ENCODE measurements at places on chromosomes 5 and 9.

- DNase-seq: no peak
Measured at GRCh38 chr9:23774266-23774665, 51.8 kb downstream of the ELAVL2 start.

GRCh38 chr5:176166427-176166826 is 71.8 kb upstream of the SIMC1 start:
- no peak for DNase-seq

GRCh38 chr9:97418880-97419279 is 7.0 kb downstream of the TDRD7 start:
- no peak for DNase-seq

DNA sequence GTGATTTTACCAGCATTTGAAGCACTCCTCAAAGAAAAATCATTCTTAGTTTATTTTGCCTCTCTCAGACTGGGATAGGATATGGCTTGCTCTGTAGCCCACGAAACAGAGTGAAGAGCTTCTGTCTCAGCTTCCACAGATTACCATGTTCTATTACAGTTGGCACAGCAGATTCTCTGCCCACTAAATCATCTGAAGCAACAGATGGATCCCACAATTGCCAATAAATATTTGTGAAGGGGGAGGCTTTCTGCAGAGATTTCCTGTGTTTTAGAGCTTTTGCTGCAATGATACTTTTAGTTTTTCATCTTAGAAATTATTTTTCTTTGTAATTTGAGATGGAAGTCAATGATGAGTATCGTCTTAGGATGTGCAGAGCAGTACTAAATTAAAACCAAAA is 12.3 kb upstream of the MAP3K1 start:
- no peak for DNase-seq

DNA sequence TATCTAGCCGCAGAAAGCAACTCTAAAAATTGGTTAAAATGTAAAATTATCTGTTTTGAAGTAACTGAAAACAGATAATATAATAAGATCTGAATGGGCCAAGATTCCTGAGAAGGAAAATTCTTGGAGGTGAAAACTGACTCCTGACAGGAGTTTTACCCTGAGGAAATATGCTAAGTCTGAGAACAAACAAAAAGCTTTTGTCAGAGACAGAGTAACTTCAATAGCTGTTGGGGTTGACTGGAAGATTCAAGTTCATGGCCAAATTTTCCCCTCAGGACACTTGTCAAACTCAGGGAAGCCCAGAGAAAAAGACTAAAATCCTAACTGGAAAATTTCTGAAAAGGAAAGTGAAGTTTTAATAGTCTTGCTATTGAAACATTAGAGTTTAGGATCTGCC is 5.7 kb downstream of the PCDHB4 start:
- DNase-seq: no peak

DNA sequence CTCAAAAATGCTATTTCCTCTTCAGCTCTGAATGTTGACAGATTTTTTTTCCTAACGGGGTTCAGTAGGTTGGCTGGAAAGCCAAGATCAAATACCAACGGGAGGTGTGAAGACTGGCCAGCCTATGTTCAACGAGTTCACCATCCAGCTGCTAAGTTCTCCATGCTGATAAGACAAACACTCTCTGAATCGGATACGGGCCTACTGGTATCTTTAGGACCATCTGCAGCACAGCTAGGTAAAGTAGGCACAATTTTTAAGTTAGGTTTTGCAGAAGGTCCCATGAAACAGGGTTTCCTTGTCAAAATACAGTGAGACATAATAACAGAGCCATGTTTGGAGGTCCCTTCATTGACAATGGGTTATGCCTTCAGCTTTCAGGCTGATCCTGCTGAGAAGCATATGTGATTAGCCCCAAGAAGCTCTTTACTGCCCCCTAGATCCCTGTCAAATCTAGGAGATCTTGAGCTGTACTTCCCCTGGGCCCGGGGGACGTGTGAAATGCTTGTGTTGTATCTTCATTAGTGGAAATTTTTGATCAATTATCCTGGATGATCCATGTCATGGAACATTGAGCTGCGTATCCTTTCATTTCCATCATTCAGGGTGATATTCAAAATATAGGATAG is 60.6 kb downstream of the PGM5 start:
- no peak for DNase-seq

DNA sequence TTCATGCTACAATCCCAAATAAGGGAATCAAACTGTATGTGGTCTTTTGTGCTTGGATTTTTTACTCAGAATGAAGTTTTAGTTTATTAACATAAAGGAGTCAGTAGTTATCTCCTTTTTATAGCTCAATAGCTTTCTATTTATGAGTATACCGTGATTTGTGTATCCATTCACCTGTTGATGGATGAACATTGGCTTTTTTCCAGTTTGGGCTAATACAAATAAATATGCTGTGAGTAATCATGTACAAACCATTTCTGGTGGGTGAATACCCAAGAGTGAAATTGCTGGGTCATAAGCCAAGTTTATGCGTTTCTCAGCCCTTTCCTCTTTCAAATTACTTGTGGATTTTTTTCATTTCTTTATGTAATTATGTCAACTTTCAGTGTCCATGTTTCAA is 395.3 kb downstream of the OSTF1 start:
- DNase-seq: no peak

DNA sequence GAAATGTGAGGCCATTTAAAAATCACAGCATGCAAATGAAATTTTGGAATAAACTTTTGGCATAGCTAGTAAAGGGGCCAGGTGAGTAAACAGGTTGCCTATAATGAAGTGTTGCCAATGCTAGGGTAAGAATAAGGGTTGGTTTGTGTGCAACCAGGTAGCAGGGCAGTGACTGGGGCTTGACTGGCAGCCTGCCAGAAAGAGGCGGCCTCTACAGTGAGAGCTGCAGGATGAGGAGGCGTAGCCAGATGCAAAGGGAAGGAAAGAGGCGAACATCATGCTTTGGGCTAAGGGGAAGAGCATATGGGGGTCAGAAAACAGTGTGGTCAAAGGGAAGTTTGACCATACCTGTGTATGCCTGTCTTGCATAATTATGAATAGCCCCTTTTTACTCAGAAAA is 70.6 kb downstream of the MAST4 start:
- DNase-seq: no peak

DNA sequence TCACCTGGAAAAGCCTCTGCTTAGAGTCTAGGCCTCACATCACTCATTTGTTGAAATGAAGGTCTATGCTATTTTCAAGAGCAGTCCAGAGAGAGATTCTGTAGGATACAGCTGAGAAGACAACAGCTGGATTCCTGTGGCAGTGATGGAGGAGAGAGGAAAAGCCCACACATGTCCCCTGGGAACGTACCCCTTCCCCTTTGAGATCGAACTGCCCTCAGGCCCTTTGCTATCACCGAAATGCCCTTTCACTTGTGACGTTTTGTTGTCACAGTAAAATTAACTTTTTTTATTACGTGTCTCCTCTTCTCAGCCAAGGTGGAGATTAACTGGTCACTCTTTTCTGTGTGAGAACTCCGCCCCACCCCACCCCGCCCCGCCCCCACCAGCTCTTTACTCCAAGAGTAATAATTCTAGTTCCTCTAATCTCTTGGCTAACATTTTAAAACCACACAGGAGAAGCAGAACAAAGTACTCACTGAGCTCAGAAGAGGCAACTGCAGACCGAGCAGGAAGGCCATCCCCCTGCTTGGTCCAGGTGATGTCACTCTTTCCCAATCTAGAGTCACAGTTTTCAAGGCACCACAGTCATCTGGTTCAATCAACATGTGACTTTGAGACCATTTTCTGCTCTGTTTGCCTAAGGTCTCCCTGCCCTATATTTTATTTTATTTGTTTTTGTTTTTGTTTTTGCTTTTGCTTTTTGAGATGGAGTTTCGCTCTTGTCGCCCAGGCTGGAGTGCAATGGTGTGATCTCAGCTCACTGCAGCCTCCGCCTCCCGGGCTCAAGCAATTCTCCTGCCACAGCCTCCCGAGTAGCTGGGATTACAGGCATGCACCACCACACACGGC is 105.6 kb downstream of the SUSD1 start:
- no peak for DNase-seq

DNA sequence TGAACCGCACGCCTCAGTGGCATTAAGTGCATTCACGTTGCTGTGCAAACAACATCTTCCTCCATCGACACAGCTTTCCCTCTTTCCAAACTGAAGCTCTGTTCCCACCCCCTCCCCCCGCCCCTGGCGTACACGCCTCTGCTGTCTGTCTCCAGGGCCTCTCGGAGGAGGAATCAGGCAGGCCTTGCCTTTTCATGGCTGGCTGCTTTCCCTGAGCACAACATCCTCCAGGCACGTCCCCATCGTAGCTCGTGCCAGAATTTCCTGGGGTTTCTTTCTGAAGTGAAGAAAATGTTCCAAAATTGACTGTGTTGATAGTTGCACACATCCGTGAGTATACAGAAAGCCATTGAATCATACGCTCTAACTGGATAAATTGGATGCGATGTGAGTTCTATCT is 22.3 kb upstream of the TMEM250 start:
- DNase-seq: no peak

Data from hepatic stellate cell (primary cell).